Hippocampal formation (tissue), 2 donors: ENCODE measurements at places on chromosomes 6 and 20.

DNA sequence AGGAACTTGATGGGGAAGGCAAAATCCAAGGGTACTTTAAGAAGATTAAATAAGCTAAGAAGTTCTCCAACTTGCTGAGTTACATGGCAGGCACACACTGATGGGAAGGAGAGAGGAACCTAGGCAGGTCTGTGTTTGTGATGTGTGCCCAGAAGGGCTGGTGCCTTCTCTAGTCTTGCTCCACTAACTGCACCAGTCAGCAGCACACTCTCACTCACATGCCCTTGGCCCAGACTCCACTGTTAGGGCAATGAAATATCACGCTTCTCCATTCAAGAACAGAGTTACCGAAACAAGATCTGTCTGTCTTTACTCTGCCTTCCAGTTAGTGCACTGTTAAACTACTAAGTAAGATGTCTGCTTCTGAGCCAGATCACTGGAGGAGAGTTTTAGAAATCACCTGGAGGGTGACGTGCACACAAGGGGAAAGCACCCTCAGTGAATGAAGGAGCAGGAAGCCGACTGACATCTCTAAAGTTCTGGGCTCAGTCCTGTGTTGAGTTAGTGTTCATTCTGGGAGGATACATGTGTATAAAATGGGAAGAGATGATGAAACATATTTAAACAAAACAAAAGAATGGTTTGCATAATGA is 251.1 kb downstream of the FOXC1 start:
- no peak for DNase-seq

DNA sequence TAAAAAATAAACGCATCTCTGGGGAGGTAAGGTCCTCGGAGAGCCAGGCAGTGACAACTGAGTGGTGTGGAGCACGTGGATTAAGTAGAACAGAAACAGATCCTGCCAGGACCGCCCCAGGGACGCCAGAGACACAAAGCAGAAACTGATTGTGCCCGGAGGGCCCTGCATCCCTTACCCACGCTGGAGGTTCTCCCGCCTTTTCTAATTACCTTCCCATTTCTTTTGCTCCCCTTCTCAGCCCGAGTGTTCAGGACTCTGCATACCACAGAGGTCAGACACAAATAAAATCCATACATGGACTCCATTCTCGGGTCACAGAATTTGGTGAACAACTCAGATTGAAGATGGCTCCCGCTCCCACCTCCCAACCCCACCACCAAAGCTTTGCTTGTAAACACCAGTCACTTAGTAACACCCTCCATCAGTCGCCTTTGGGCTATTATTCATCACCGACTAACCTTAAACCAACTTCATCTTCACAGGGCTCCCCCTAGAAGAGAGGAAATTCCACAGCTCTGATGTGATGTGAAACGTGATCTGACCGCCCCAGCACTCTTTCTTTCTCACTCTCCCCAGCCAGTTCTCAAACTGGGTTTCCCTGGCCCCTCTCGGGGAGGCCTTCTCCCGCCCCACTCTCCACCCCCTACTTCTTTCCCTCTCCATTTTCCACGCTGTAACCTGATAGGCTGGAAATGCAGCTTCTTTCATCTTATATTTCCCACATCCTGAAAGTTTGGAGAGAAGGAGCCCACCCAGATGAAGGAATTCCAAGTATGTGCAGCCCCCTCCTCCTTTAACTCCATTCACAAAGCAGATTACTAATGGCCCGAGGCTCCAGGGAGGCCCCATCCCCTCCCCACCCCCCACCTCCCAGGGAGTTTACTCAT is 32.5 kb upstream of the PIM1 start:
- DNase-seq: no peak

- DNase-seq: no peak
These were observed 736.1 kb downstream of the HDGFL1 start for GRCh38 chr6:23305325-23305943.

GRCh38 chr6:27471365-27472115 is 1.4 kb downstream of the ZNF184 start:
- no peak for DNase-seq

DNA sequence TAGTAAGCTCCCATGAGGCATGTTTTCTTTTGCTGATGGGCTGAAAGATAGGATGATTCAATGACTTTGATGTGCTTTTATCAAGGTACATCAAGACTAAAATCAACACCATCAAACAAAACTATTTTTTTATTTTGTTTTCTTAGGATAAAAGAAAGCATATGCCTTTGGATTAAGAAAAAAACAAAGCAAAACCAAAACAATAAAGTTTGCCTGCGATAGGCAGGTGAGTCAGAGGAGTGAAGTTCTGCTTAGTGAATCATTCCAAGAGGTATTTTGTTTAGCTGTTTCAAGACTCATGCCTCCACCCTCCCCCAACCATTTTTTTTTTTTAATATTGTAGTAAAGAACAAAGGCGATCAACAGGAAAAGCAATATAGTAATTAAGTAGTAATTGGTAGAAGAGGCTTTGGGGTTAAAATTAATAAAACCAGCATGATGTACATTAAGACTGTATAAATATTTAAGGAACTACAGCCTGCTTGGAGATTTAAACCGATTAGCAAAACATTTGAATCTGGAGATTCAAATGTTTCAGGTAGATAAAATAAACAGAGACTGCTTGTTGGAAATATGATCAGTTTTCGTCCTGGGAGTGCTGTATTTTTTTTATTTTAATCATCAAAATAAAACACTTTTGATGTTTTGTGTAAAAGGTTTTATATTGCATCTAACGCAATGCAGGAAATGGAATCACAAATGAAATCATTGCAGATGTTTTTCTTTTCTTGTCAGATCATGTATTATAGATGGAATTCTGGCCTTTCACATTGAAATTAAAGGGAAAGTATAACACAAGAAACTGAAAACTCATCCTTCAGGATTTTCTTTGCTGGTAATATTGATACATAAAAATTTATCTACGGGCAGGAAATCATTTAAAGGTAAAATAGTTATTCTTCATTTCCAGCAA is 482.3 kb upstream of the MANEA start:
- no peak for DNase-seq

DNA sequence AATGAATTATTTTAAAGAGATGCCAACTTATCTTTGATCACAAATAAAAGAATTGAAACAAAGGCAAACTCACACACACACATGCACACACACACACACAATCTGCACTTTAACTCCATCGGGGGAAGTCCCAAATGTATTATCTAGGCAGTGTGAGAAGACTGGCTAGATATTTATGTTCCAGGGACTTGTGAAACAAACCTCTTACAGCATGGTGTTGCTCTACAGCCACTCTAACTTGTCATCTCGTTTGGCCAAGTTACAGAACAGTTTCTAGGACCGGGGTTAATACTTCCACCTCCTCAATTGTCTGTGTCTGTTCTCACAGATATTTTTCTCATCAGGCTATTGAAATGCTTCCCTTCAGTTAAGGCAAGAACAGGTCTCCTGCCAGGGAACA is 855.0 kb downstream of the EPHA7 start:
- no peak for DNase-seq
